SK-N-MC (cell line): ENCODE measurements at places on chromosomes 2 and 18.
A peak's percentile ranks its signal among the peaks of the same experiment; 100 is the strongest.

DNA sequence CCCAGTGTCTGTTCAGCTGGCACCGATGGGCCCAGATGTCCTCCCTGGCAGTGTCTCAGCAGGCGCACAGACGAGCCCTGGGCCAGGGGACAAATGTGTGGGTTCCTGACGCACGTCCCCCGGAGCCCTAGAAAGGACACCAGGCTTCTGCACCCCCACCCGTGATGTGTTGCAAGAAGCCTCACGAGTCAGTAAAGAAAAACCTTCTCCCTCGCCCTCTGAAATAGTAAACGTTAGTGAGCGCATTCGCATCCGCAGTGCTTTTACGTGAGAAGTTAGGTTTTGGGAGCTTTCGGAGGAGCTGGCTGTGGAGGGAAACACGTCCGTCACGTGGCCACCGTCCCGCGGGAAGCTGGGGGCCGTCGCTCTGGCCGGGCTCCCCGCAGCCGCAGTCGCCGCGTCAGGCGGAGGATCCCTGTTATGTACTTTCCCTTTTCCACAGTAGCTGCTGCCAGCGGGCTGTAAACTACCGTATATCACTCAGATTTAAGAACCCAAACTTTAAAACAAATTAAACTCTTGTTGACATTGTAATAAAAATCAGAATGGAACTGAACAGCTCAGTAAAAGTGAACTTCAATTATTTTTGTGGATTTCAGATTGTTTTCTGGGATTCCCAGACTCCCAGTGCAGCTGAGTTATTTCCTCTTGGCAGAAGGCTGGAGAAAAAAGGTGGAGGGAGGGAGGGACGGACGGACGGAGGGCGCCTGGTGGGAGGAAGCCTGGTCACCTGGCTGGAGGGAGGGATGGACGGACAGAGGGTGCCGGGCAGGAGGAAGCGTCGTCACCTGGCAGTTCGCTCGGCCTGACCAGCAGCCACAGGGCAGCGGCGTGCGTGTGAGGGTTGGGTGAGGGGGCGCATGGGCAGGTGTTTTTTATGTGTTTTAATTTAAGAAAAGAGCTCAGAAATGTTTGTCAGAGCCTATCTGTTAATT, 112.1 kb downstream of the NFATC1 start:
- DNase-seq = no peak

GRCh38 chr2:133674433-133675331, 106.4 kb upstream of the NCKAP5 start:
- DNase-seq = peak; percentile 90

DNA sequence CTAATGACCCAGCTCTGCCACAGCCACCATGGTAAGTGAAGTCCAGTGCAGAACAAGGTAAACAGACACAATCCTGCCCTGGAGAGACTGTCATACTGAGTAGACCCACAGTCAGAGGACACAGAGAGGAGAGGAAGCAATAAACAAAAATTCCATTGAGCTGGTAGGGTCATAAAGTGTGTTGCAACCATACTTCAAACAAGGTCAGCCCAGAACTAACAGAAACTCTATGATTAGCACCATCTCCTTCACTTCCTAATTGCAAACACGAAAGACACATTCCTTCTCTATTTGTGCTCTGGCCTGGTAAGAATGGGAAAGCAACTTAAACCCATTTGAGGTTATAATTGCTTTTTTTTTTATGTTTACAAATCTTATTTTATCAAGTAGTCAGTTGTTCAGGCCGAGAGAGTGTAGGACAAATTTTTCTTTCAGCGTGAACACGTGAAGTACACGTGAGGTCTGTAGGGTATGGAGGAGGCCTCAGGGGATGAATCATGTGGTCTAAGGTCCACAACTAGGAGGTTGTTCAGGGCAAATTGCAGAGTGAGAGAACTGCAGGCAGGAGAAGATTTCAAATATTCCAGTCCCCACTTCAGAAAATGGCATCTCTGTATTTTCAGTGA, 71.4 kb upstream of the GLS start:
- DNase-seq = no peak

DNA sequence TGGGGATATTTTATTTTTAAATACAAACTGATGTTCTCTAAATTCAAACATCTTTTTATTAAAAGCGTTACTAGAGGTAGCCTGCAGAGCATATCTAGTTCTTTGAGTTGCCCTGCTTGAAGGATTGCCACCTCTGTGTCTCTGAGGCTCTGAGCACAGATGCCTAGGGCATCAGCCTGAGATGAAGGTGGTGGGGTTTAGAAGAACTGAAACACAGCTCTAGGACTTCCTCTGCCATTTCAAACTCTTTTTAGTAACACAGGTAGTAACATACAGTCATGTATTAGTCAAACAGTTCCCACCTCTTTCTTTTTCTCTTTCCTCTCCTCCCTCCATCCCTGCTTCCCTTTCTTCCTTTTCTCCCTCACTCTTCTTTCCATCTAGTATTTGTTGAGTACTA, 57.6 kb downstream of the TTC21B start:
- DNase-seq = no peak

GRCh38 chr2:142200062-142200461, 69.2 kb upstream of the LRP1B start:
- no peak for DNase-seq

GRCh38 chr2:30134582-30134981, 12.2 kb upstream of the YPEL5 start:
- DNase-seq = no peak
